ENCODE measurements at places on chromosomes 16 and 17.

DNA sequence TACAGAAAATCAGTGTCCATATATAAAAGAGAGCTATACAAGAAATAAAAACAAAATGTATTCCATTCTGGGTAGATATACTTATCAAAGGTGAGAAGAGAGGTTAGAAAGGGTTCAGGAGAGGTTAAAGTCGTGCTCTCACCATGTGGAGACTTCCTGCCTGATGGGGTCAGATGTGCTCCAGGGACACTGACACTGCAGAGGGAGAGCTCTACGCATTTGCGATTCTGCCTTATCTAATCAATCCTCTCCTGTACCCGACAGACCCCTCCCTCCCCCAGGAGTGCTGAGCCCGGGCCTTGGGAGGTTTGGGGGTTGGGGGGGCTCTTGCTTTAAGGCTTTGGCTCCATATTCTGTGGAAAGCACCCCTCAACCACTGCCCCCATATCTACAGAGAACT lies 16.6 kb upstream of the SLC5A11 start:
- no peak for DNase-seq

DNA sequence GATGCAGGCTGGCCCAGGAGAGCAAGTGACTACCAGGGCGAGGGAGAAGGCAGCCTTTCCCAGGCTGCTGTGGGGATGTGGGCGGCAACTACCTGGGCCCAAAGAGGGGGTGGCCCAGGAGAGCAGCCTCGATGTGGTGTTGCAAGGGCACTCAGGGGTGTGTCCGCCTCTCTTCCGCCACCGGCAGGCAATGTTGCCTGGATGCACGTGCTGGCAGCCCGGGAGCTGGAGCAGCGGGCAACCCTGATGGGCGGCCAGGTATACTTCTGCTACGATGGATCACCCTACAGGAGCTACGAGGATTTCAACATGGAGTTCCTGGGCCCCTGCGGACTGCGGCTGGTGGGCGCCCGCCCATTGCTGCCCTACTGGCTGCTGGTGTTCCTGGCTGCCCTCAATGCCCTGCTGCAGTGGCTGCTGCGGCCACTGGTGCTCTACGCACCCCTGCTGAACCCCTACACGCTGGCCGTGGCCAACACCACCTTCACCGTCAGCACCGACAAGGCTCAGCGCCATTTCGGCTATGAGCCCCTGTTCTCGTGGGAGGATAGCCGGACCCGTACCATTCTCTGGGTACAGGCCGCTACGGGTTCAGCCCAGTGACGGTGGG lies 2.7 kb downstream of the HSD3B7 start:
- no peak for DNase-seq

GRCh38 chr17:83161298-83162034 lies 82.1 kb downstream of the METRNL start:
- DNase-seq: no peak

DNA sequence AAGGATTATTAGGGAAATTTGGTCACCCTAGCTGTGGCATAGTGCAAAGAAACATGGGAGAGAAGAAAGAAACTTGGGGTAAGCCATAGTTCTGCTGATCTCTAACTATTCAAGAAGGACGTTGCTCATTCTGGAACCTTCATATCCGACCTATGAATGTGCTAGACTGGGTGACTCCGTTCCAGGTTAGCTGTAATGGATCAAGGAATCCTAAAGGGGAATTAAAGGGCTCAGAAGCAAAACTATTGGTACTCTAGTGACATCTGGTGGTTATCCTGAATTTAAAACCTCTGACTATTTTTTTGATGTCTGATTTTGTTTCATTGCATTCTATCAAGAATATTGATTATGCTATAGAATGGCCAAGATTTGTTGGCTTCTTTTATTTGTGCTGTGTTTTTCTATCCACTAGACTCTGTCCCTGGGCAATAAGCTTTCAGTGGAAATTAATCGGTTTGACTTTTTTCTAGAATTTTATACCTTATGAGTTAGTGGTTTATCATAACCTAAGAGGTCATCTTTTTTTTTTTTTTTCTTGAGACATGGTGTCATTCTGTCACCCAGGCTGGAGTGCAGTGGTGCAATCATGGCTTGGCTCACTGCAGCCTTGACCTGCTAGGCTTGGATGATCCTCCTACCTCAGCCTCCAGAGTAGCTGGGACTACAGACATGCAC lies 19.5 kb downstream of the PCTP start:
- DNase-seq: no peak

GRCh38 chr16:29139261-29139802 lies 154.5 kb downstream of the LAT start:
- no peak for DNase-seq

- DNase-seq: peak; percentile 88
Measured at GRCh38 chr17:78168242-78168902, at the start of gene SYNGR2. SYNGR2 (plus strand) TSS chr17:78168581; CDS start chr17:78168617, 36 bp downstream.

Measured in CD4-positive, alpha-beta T cell treated with Interleukin-15 for 4 hours (primary cell).